ENCODE measurements at places on chromosomes 12 and 14.

DNA sequence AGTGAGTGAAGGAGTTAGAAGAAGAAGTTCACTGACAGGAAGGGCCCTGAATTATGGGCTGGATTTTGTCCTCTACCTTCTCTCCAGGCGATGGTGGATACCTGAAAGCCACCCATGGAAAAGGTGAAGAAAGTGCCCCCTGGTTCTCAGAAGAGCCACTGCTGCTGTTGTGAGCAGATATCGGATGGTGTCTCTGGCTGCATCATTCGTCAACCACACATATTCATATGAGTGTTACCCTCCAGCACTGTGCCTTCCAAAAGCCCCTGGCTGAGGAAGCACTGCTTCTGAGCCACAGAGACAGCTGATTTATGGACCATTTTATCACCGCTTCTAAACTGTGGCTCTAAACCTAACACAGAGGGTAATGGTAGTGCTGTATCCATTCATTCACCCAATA, 2.0 kb upstream of the ACTN1 start:
- no peak for DNase-seq

GRCh38 chr12:25591144-25591543, 38.1 kb upstream of the LMNTD1 start:
- no peak for DNase-seq

DNA sequence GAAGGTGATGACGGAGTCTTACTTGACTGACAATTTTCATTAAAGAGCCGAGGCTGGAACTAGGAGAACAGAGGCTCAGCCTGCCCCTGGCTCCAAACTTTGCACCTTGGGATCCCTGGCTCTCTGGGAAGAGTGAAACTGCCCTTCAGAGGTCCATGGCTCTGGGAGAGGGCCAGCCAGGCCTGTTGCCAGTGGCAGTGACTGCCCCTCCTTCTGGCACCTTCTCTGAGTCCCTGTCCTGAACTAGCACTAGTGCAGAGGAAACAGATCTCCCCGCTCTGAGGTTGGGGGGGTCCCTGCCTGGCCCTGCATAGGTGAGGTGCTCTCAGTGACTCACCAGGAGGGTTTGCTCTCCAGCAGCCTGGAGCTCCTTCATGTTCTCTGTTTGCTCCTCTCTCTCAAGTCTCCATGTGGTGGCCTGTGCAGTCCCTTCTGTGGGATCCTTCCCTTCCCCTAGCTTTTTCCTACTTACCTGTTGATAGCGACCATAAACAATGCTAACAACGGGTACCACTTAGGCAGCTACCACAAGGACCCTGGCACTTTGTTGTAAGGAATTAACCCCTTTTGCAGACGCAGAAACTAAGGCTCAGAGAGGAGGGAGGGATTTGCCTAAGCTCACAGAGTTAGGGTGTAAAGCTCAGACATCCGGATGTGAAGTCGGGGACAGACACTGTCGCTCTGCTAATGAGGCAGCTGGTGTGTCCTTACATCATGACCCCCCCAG, 22.4 kb downstream of the FAM222A start:
- no peak for DNase-seq

DNA sequence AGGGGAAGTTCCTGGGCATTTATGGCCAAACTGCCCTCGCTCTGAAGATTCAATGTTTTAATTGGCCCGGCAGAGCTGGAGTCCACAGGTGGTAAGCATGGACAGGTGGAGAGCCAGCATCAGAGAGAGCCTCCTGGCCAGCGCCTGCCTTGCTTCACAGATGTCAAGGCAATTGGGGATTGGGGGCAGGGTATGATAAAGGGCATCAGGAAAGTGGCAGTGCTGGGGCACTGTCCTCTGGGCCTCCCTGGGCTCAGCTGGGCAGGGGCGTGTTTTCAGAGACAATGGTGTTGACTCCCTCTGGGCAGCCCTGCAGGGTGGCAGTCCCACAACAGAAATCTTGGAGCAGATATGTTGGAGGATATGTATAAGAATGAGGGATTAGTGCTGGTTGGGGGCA, 237.3 kb downstream of the CACNA1C start:
- DNase-seq: no peak

GRCh38 chr14:96362071-96362964, 823 bp downstream of the ATG2B start:
- DNase-seq: peak; percentile 49

- DNase-seq: peak; percentile 25
Measured at GRCh38 chr14:23366426-23366921, 1.5 kb upstream of the EFS start.

GRCh38 chr14:59464486-59465315, 479 bp downstream of the GPR135 start:
- peak; percentile 30 for DNase-seq

DNA sequence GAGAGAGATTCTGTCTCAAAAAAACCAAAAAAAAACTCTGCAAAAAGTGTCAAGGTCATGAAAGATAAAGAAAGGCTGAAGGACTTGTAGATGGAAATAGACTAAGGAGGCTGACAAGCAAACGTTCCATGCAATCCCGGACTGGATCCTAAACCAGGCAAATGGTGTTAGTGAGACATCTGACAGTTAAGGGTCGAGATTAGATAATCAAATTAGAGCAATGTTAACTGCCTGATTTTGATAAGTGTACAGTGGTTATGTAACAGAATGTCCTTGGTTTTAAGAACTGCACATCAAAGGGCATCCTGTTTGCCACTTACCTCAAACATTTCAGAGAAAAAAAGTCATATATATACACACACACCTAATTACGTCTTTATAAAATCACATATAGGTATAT, 3.5 kb upstream of the RAN start:
- DNase-seq: no peak

DNA sequence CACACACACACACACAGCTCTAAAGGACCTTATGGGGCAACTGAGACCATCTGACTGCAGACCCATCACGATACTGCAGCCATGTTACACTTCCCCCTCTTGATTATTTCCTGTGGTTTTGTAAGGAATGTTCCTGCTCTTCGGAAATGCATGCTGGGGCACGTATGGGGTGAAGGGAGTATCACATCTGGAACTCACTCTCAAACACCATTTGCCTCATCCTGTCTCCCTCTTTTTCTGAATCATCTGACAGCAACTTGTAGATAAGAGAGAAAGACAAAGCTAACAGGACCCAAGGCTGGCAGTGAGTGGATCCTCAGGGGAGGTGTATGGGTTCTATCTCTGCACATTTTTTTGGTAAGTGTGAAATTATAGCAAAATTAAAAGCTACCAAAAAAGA, 50.3 kb downstream of the RIMBP2 start:
- DNase-seq: no peak

GRCh38 chr14:74459289-74459946, 33.4 kb upstream of the SYNDIG1L start:
- peak; percentile 70 for DNase-seq

- DNase-seq: no peak
Measured at GRCh38 chr12:123485756-123486155, 27.8 kb downstream of the SNRNP35 start.

GRCh38 chr12:2963760-2964292, 4.6 kb downstream of the TEAD4 start:
- DNase-seq: no peak

DNA sequence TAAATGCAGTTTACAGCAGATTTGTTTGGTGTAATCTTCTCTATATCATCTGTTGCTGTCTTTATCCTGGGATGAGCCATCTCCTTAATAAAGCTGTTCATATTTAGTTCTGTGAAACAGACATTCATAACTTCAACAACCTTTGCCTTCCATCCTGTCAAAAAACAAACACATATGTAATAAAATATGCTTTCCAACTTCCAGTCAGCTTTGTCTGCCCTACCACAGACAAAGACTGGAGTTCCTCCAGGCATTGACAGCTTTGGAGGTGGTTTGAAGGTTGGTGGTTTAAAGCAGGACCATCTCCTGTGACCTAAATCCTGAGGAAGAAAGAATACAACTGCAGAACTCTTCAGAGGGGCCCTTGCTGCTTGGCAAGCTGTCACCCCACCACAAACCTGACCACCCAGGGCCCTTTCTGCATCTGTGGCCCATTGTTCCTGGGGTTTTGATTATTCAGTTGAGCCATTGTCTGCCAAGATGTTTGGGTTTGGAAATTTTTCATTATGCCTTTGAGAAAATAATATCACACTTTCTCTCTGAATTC, 28.2 kb upstream of the PTGR2 start:
- DNase-seq: no peak

- DNase-seq: no peak
Measured at GRCh38 chr14:28116716-28117115, 649.9 kb upstream of the FOXG1 start.

DNA sequence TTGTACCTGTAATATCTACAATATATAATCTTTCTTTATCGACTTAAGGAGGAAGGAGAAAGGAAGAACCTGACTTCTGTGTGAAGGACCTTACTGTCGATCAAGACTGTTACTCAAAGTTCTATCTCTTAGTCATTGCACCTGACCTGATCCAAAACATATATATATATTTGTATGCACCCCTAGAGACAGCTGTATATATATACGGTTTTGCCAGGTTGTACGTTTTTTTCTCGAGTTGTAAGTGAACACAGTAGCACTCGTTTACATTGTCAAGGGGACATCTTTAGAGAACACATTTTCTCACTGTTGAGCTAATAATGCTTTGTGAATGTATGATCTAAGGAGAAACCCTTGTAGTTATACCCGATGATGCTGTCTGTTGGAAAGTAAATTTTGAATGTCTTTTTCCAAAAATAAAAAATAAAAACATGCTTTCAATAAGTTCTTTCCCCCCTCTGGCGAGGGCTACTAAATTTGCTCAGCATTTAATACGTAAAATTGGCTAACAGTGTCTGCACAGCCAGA, 536 bp upstream of the SLC35E3 start:
- no peak for DNase-seq

Measured in HFFc6 (cell line).